Hypothalamus (tissue), 51 donors: ENCODE measurements at places on chromosomes 5 and 9.

DNA sequence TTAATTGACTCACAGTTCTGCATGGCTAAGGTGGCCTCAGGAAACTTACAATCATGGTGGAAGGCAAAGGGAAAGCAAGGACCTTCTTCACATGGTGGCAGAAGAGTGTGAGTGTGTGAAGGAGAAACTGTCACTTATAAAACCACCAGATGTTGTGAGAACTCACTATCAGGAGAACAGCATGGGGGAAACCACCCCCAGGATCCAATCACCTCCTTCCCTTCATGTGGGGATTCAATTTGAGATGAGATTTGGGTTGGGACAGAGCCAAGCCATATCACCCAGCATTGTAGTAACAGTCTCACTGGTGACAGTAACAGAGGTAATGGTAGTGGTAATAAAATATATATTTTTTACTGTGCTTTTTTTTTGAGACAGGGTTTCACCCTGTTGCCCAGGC, 18.1 kb downstream of the ZBTB5 start:
- no peak for DNase-seq

DNA sequence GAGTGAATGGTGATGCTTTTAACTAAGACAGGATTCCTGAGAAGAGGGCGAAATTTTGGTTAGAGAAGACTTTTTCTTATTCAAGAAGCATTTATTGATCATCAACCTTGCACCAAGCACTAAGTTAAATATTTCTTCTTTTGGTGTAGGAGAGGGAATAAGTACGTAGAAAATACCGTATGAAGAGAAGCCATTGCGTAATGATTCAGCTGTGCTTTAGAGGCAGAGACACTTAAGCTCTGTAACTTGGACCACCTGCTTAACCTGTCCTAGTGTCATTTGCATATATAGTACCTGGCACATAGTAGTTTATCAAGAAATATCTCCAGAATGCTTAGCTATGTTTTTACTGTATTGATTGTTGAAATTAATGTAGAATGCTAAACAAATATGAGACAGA, 430.9 kb upstream of the ZNF608 start:
- no peak for DNase-seq

GRCh38 chr9:23322392-23322791, 503.6 kb downstream of the ELAVL2 start:
- DNase-seq = no peak

DNA sequence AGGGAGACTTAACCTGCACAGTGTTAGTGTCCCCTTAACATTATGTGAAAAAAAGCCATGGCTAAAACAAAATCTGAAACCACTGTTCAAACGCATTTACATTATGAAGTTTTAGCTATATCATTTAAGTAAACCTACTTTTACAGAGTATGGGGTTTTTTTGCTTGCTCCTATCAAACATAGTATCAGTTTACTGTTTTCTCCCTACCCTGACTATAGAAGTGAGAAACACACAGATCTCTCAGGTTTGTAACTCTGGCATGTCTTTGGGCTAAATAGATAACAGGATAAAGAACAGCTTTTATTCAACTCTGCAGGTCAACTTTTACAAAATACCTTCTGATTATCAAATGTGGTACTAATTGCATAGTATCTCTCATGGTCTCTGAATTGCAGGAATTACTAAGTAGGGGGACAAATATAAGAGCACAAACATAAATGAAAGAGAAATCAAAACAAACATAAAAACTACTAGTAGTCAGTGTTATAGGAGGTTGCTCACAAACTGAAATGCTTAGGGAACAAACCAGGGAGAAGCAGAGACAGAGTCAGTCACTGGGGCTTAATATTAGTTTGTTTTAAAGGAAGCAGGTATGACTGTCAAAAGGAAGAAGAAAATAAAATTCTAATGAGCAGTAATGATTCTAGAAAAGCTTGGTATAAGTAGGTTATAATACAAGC, 155.8 kb downstream of the MLLT3 start:
- DNase-seq = no peak

GRCh38 chr9:136023410-136024225, 62.4 kb upstream of the UBAC1 start:
- no peak for DNase-seq

DNA sequence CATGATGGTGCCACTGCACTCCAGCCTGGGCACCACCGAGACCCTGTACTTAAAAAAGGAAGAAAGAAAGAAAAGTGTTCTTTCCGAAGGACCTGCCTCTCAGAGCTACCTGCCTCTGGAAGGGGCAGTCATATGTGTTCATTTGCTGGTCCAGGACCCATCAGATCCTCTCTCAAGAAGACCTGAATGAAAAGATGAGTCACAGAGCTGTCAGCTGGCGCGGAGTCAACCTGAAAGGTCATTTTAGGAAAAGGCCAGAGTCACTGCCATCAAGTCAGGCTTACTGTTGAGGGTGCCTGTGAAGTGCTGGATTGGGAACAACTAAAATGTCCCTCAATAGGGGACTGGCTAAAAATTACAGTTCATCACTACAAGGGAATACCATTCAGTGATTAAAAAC, 14.9 kb upstream of the HRH2 start:
- DNase-seq = no peak

DNA sequence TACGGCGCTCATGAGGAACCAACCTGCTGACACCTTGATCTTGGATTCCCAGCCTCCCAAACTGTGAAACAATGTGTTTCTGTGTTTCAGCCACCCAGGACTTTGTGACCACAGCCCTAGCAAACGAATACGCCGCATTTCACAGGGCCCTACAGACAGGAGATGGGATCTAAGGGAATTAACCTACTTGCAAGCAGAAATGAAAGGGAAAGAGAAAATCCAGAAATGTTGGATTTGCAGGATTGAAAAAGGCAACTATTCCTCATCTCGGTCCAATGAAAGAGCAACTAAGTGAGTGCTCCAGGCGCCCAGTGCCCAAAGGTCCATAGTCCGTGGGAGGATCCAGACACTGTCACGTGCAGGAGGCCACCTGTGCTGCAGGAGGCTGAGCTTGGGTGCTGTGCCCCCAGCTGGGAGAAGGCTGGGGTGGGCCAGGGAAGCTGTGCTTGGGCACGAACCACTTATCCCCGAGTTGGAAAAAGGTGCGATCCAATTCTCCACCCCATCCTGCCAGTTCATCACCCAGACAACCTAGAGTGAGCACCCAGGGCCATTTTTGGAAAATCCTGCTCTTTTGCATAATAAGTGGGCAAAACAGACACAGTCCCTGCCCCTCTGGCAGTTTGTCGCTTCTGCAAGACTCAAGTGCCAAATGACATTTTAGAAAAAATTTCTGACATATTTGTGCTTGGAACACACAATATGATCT, 177.9 kb downstream of the C9orf50 start:
- no peak for DNase-seq

DNA sequence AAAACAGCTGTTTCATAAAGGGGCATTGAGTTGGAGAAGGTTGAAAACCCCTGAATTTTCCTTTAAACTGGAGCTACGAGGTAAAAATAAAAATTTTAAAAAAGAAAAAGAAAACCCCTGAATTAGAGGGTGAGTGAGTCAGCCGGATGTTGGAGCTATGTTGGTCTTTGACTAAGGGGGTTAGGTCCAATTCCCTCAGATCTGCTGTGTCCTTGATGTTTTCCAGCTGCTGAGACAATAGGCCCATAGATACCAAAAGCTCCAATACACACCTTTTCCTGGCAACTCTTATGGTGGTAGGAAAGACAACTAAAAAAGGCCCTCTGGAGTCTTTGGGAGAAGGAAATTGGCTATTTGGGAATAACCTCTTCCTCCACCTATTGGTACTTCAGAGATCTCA, 79.4 kb upstream of the SAP30L start:
- no peak for DNase-seq

GRCh38 chr5:116478491-116478890, 96.1 kb downstream of the SEMA6A start:
- DNase-seq = no peak

- DNase-seq = peak; percentile 53
Observed at GRCh38 chr9:129610473-129611306, 10.2 kb downstream of the C9orf50 start.

DNA sequence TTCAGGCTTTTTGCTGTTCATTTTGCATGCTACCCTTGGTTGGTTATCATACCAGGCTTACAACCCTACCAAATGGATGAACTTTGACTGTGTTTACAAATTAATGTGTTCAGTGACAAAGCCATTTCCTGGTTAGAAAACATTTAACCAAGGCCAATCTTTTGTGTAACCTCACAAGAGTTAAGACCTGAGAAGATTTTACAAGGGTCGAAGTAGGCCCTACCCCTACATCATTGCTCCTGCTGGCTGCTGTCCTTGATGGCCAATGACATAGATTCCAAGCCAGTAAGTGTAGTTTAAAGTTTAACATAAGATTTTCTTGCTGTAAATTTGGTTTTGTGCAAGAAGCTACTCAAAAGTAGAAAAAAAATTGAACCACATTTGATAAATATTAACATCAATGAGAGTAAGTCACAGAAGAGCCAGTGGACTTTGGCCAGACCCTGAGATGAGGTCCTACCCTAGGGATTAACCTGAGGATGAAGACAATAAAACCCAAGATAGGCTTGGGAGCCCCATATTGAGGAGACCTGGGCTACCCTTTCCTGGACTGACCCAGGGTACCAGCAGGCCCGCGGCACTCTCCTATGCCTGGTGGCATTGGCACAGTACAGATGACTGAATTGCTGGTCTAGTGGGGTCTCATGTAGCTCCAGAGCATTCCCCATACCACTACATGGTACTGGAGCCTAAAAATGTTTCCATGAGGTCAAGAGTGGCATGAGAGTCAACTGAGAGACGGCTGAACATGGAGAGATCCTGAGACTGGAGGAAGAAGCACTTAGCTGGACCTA, 8.3 kb downstream of the C1QTNF3 start:
- no peak for DNase-seq

- DNase-seq = no peak
Observed at GRCh38 chr5:55900068-55900467, 48.9 kb downstream of the IL31RA start.

DNA sequence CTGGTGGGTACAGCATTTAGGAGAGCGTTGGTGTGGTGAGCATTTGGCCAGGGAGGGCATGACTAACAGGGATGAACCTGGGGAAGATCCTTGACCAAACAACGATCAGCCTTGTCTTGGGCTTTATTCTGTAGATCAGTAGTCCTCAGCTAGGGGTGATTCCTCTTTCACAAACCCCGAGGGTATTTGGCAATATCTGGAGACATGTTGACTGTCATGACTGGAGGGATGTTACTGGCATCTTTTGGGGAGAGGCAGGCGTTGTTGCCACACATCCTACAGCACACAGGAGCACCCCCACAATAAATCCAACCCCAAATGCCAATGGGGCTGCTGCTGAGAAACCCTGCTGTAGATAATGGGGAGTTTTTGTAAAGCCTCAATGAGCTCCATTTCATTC, 43.9 kb downstream of the OSTF1 start:
- DNase-seq = no peak

GRCh38 chr5:116669261-116670031, 94.8 kb upstream of the SEMA6A start:
- peak; percentile 17 for DNase-seq

- DNase-seq = no peak
Observed at GRCh38 chr5:170273968-170274710, 23.4 kb downstream of the LCP2 start.

DNA sequence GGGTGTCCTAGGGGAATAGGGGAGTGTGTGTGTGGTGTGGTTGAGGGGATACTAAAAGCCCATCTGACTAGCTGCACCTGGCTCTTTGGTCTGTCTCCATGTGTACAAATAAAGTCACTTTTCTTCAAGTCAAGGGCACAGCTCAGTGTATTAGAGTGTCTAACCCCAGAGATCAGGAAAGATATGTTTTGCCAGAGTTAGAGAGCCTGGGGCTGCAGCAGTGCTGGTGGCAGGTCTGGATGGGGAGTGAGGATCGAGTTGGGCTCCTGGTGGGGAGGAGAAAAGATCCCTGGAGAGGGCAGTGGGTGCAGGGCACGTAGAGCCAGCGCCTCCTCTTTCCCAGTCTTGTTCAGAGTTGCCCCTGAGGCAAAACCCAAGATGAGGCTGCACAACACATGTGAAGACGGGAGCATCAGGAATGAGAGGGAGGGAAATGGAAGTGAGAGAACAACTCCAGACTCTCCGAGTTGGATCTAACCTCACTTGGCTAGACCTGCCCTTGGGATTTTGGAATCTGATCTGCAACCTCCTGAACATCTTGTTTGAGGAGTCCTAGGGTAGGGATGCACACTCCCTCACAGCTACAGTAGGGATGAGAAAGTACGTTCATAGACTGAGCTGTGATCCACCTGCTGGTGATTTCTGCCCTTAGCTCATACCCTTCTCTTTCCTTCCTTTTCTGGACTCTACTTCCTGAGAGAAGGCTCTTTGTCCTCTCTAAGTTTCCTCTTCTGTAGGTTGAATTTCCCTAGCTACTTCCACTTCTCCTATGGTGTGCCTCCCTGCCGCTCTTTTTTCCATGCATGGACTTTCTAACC, 309.9 kb downstream of the ZSWIM6 start:
- DNase-seq = no peak
